ENCODE measurements at places on chromosomes 5 and 9. TPM values are rescaled to one million over a fixed set of nuclear protein-coding genes. Genes with fewer than 3 reads are reported as not detected.

DNA sequence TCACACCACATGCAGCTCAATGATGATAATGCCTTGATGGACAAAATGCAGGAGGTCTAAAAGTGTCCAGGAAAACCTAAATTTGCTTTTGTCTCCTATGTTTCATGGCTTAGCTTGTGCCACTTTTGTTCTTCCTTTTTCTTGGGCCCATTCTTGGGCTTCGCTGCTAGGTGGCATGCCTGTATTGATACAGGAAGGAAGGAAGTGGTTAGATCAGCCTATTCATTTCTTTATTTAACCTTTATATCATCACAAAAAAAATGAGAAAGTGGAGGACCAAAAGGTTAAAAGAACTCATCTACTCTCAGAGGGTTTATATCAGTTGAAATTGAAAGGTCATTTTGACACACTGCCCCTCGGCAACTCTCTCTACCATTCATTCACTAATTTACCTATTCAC is 260.2 kb downstream of the ARHGAP26 start:
- peaks cover 39% of the 10 kb centered on the region for H3K4me1 ChIP-seq
- no peak overlapping the region for H3K27ac ChIP-seq
- no peaks in the 10 kb centered on the region for H3K36me3 ChIP-seq
- no peaks in the 10 kb centered on the region for H3K27me3 ChIP-seq
- H3K4me3 ChIP-seq: no peak overlapping the region
- DNase-seq: no peak

GRCh38 chr5:36238502-36239295 is 3.0 kb downstream of the NADK2 start:
- H3K4me3 ChIP-seq: no peak overlapping the region
- peaks cover 25% of the 10 kb centered on the region for H3K4me1 ChIP-seq
- H3K36me3 ChIP-seq: no peaks in the 10 kb centered on the region
- DNase-seq: no peak

- H3K27me3 ChIP-seq: peaks cover 7% of the 10 kb centered on the region
- H3K4me3 ChIP-seq: no peak overlapping the region
- H3K4me1 ChIP-seq: peaks cover 11% of the 10 kb centered on the region
- DNase-seq: no peak
- H3K36me3 ChIP-seq: no peaks in the 10 kb centered on the region
These were observed 9.2 kb downstream of the INSYN2B start for GRCh38 chr5:169970911-169971765.

Gene NOP16
- total RNA-seq: 52.1 TPM

- DNase-seq: no peak
- no peaks in the 10 kb centered on the region for H3K27me3 ChIP-seq
- no peaks in the 10 kb centered on the region for H3K4me1 ChIP-seq
- no peaks in the 10 kb centered on the region for H3K36me3 ChIP-seq
These were observed 514.6 kb downstream of the TLE4 start for GRCh38 chr9:80086386-80086785.

Gene DBH
- 0.24 TPM for total RNA-seq

Gene ANKRD33B
- total RNA-seq: 5.9 TPM

DNA sequence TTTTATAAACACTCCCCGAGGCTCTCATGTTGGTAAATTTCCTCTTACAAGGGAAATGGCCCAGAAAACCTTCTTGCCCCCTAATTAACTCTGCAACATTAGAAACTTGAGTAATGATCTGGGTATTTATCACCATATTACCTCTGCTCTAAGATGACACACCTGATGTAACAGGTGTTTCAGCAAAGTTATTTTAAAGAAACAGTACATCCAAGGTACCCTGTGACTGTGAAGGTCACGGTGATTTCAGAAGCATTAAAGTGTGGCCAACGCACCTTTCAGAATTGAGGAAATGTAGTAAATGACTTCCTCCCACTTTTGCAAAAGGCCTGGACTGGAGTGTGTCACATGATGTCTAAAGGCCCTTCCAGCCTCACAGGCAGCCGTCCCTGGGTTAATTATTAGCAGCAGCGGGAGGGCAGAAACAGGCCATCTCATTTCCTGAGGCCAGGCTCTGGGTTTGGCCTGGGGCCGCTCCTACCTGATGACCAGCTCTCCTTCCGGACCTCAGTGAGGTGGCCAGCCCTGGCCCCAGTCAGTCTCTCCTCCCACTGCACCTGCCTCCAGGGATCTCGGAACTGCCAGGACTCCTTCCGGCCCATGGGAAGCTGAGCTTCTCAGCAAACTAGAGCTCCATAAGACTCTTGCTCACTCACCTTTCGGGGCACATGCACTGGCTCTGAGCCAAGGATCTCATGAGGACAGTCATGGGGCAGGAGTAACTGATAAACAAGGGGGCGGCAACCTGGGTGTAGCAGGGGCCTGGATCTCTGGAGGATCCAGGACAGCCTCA is 20.7 kb downstream of the PTPN3 start:
- H3K4me1 ChIP-seq: peaks cover 12% of the 10 kb centered on the region
- H3K36me3 ChIP-seq: no peaks in the 10 kb centered on the region
- no peak for DNase-seq
- H3K4me3 ChIP-seq: no peak overlapping the region

GRCh38 chr5:60490597-60491166 is 209.3 kb downstream of the DEPDC1B start:
- H3K4me1 ChIP-seq: peaks cover 16% of the 10 kb centered on the region
- no peak for DNase-seq
- no peak overlapping the region for H3K4me3 ChIP-seq
- no peaks in the 10 kb centered on the region for H3K36me3 ChIP-seq
- no peak overlapping the region for H3K27ac ChIP-seq

- DNase-seq: no peak
- no peaks in the 10 kb centered on the region for H3K27me3 ChIP-seq
These were observed 250.0 kb upstream of the SLC30A5 start for GRCh38 chr5:68843624-68844364.

DNA sequence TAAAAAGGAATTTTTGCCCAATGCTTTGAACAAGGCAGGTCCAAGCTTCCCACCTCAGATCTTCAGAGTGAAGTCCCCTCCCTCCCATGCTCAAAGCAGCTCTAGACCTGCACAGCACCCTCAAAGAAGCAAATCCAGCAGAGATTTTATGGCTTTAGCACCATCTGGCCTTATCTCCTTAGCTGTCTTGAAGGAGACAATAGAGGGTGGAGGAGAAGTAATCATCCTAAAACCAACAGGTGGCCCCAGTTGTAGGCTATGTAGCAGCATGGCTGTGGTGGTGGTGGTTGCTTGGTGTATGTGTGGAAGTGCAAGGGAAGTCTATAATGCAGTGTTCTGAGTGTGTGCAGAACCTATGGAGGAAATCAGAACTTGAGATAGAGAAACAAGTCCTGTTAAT is 140.1 kb downstream of the GRIA1 start:
- H3K4me3 ChIP-seq: no peak overlapping the region
- no peaks in the 10 kb centered on the region for H3K36me3 ChIP-seq
- no peaks in the 10 kb centered on the region for H3K27me3 ChIP-seq
- no peak for DNase-seq
- peaks cover 17% of the 10 kb centered on the region for H3K4me1 ChIP-seq

DNA sequence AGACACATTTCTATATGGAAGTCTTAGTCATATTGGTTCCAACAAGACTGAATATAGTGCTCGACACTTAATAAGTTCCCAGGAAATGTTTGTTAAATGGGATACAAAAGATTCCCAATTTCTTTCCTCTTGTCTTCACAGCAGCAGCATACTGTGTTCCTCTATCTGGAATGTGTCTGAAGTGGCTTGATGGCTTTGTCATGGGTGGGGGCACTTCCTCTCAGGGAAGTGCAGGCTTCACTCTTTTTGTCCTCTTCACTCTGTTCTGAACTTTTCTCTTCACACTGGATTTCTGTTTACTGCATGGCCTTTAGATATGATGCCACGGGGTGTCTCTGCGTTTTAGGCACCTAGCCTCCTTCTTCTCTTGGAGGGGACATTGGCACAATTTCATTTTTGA is 127.7 kb upstream of the C9orf72 start:
- no peaks in the 10 kb centered on the region for H3K36me3 ChIP-seq
- H3K4me1 ChIP-seq: peaks cover 16% of the 10 kb centered on the region
- DNase-seq: no peak
- no peaks in the 10 kb centered on the region for H3K27me3 ChIP-seq
- no peak overlapping the region for H3K4me3 ChIP-seq
- no peak overlapping the region for H3K27ac ChIP-seq

Gene C9
- total RNA-seq: 0.21 TPM

Gene ZNF454
- total RNA-seq: 4.3 TPM

Gene GABRA1
- 0.48 TPM for total RNA-seq

DNA sequence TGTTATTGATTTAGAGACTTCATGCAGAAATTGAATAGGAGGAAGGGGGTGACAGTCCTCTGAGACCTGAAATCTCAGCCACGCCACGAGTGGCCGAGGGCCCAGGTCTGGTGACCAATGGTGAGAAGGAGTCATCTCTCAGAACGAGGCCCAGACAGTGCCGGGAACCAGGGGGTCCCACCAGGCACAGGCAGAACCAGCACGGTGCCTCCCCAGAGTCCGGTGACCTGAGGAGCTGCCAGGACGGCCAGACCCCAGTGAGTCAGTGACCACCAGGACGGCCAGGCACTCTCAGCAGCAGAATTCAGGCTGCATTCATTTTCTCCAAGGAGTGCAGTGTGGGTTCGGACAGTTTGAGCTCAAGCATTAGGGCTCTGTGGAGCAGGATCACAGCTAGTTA is 43.8 kb upstream of the NKD2 start:
- no peak overlapping the region for H3K27ac ChIP-seq
- no peaks in the 10 kb centered on the region for H3K27me3 ChIP-seq
- H3K36me3 ChIP-seq: no peaks in the 10 kb centered on the region
- no peak overlapping the region for H3K4me3 ChIP-seq
- DNase-seq: no peak

Gene ZNF300
- 17.9 TPM for total RNA-seq

DNA sequence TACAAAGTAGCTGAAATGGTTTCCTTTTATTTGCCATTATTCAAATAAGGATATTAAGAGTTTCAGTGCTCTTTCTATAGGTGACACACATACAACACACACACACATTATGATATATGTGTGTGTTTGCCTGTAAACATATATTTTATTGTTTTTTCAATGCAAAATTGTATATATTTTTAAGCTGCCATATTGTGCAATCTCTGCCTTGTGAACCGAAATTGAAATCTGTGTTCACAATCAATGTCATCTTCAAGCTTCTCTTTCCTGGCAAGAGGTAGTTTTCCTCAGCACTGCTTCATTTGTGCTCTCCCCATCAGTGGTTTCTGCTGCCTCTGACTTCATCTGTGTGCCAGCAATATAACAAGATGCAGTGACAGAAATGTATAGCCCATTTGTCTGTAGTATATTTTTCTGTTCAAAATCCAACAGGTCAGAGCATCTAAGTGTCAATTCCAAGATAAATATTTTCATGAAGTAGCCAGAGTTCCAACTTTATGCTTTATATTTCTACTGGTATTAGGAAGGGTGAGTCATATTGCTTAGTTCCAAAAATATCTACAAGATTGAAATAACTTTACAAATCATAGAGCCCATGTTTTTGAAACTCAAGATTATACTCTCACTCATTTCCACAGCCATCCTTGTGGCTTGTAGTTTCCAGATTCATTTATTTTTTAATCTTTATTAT is 1704.8 kb upstream of the CDH9 start:
- H3K4me3 ChIP-seq: no peak overlapping the region
- no peaks in the 10 kb centered on the region for H3K4me1 ChIP-seq
- no peaks in the 10 kb centered on the region for H3K27me3 ChIP-seq
- H3K36me3 ChIP-seq: peaks cover under 1% of the 10 kb centered on the region

DNA sequence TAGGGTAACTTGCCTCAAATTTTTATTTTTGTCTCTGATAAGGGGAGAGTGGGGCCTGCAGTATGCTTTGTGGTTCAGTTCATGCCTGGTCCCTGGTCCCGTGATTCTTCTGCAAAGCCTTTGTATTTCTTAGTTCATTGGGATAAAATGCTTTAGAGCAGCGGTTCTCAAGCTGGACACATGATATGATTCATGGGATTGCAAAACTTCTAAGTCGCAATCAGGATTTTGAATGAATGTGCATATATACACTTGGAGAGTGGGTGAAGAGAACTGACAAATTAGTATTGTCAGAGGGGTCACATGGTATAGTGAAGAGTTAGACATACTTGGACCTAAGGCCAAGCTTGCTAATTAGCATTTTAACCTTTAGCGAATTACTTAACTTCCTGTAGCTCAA is 265.4 kb upstream of the KLF9 start:
- no peaks in the 10 kb centered on the region for H3K4me1 ChIP-seq
- no peak overlapping the region for H3K27ac ChIP-seq
- no peak overlapping the region for H3K4me3 ChIP-seq

GRCh38 chr9:101445353-101446029 is 9.9 kb upstream of the ALDOB start:
- no peaks in the 10 kb centered on the region for H3K27me3 ChIP-seq
- H3K36me3 ChIP-seq: no peaks in the 10 kb centered on the region
- no peak for DNase-seq
- no peak overlapping the region for H3K27ac ChIP-seq

Gene PCDHA13
- 3.8 TPM for total RNA-seq

DNA sequence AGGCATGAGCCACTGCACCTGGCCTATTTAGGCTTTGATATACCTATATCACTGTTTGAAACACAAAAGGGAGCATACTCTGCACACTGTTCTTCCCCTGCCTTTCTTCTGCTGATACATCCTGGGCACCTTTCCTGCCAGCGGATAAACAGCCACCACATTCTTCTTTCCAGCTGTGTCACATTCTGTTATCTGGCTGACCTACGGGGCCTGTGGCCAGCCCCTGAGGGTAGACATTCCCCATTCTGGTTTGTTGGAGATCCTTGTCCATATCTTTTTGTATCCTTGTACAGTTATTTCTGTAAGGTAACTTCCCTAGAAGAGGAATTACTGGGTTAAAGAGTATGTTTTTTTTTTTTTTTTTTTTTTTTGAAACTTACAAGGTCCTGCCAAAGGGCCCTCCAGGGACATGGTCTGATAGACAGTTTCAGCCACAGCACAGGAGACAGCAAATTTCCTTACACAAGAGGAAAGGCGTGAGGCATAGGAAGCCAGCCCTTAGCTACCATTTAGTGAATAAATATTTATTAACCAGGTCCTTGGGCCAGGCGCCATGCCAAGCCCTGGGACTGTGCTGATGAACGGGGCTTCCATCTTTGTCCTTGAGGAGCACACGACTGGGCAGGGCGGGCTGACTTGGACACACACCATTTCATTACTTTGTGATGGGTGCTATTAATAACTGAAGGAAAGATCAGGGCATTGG is 57.8 kb downstream of the ERGIC1 start:
- peaks cover 29% of the 10 kb centered on the region for H3K36me3 ChIP-seq
- no peaks in the 10 kb centered on the region for H3K27me3 ChIP-seq
- no peaks in the 10 kb centered on the region for H3K4me1 ChIP-seq
- no peak overlapping the region for H3K4me3 ChIP-seq

DNA sequence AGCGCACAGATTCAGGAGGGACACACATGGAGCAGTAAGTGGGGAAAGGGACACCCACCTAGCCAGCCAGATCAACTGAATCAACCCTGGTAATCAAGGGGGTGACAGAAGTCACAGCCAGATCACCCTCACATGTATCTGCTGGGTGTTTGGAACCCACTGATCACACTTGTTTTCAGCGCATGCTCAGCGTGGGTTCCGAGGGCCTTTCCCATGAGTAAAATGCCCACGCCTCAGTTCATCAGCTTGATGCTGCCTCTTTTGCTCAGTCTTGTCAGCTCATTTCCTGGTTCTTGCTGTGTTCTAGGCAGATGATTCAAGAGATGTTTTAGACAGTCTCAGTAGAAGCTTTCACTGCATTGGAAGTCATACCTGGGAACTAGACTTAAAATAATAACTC is 123.2 kb upstream of the SLC30A5 start:
- no peak for DNase-seq
- H3K27ac ChIP-seq: no peak overlapping the region
- H3K36me3 ChIP-seq: peaks cover 2% of the 10 kb centered on the region
- no peaks in the 10 kb centered on the region for H3K27me3 ChIP-seq
- H3K4me1 ChIP-seq: peaks cover 3% of the 10 kb centered on the region
- H3K4me3 ChIP-seq: no peak overlapping the region

Gene ARSK
- 12.8 TPM for total RNA-seq

Gene PPP3R2
- not detected for total RNA-seq

All from WTC11 (cell line).